Naive thymus-derived CD4-positive, alpha-beta T cell (primary cell): ENCODE measurements at places on chromosomes 4 and X. TPM values are rescaled to one million over a fixed set of nuclear protein-coding genes. Genes with fewer than 3 reads are reported as not detected.
A peak's percentile ranks its signal among the peaks of the same experiment; 100 is the strongest.

Gene SMR3B
- total RNA-seq, result not detected

Gene NEXMIF
- 3.7 TPM for total RNA-seq

Gene FAT4
- total RNA-seq, result not detected

Gene FAM9C
- total RNA-seq, result 0.19 TPM

Gene SLC34A2
- total RNA-seq, result not detected

Gene TIGD4
- total RNA-seq, result not detected

Gene GPR119
- total RNA-seq, result not detected

Gene NCAPG
- 1.3 TPM for total RNA-seq

Gene RNF175
- total RNA-seq, result 9.3 TPM

Gene TRIM2
- 3.0 TPM for total RNA-seq

Gene NDST3
- not detected for total RNA-seq

Gene UGT2B10
- total RNA-seq, result not detected

DNA sequence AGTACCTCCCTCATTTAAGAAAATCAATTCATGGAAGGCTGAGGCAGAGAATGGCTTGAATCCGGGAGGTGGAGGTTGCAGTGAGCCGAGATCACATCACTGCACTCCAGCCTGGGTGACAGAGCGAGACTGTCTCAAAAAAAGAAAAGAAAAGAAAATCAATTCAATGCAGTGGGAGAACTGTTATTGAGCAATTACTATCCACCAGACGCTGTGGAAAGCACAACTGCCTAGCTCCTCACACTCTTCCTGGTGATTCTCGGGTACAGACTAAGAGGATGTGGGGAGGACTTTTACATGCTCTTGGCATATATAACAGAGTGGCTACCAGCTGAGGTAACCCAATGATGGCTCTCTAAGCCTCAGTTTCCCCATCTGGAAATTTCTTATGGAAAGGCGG, 2.7 kb upstream of the TMSB4X start:
- DNase-seq, result no peak

GRCh38 chrX:18377796-18378195, 23.3 kb upstream of the SCML2 start:
- peak; percentile 22 for DNase-seq

DNA sequence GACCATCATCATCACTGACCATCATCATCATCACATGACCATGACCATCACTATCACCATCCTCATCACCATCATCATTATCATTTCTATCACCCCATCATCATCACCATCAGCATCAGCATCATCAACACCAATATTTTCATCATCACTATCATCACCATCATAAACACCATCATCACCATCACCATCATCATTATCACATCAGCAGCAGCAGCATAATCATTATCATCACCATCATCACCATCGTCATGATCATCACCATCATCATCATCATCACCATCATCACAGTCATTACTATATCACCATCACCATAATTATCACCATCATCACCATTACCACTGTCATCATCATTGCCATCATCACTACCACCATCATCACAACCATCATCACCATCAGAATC, 117.6 kb downstream of the DHRSX start:
- DNase-seq, result no peak

DNA sequence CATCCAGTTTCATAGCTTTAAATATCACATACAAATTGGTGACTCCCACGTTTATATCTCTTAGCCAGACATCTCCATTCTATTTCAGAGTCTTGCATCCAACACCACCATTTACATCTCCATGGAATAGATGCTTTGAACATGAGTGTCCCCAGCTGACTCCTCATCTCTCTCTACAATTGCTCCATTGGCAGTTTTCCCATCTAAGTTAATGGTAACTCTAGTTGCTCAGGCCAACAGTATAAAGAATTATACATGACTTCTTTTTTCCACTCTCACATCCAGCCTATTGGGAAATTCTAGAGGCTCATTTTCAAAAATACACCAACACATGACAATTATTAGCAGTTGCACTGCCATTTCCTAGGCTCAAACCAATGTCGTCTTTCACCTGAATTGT, 388.2 kb downstream of the STIM2 start:
- DNase-seq, result no peak

DNA sequence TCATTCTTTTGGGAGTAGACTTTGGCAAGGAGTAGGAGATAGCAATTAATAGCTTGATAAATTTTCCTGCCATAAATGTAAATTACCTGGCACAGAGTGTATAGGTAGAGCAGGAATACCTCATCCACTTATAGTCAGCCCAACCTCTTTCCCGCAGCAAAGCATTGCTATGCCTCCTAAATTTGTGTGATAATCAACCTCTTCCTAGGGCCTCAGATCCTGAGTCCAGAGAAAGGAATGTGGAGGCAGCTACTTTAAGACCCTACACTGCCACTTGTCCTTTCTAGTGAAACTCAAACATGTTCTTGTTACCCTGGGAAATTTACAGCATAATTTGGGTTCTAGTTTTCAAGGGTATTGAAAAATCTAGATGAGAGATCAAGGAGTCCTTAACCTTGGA, 919.0 kb downstream of the RAPGEF2 start:
- no peak for DNase-seq

- no peak for DNase-seq
Observed at GRCh38 chr4:187204389-187204918, 480.8 kb upstream of the FAT1 start.

- no peak for DNase-seq
Observed at GRCh38 chr4:101102114-101102742, 245.1 kb downstream of the PPP3CA start.

- no peak for DNase-seq
Observed at GRCh38 chr4:38672397-38673129, 8.6 kb downstream of the KLF3 start.

DNA sequence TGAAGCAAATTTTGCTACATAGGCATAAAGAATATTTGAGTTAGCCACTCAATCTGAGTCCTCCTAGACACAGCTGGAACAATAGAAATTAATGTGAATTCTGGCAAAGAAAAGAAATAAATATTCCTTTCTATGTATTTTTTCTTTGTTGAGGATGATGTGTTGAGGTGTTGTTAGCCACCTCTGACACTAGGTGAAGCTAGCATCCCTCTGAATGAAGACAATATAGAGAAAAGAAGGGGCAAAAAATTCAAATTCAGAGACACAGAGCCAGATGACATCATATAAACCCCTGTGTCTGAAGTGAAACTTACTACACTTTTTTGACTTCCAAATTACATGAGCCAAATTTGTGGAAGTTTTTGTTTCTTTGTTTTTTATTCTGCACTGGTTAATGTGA, 34.6 kb upstream of the TMPRSS11D start:
- no peak for DNase-seq

GRCh38 chr4:113773014-113773413, 11.5 kb upstream of the CAMK2D start:
- no peak for DNase-seq

DNA sequence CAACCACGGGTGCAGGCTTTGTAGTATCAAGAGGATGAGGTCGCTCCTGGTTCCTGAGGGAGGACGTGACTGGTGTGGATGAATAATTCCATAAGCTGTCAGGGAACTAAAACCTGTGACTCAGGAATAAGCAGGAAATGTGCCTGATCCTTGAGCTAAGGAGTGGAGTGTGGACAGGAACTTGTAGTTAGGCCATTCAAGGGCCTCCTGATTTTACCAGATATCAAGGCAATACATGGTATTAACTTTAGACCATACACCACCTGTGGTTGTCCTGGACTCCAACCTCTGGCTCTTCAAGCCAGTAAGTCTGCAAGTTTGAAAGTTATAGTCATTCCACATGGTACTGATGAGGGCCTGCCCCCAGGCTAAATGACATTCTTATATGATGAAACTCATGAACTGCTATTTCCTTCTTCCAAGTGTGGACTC, 12.1 kb upstream of the ING2 start:
- no peak for DNase-seq

GRCh38 chr4:91990726-91991125, 313.0 kb upstream of the GRID2 start:
- DNase-seq, result no peak

DNA sequence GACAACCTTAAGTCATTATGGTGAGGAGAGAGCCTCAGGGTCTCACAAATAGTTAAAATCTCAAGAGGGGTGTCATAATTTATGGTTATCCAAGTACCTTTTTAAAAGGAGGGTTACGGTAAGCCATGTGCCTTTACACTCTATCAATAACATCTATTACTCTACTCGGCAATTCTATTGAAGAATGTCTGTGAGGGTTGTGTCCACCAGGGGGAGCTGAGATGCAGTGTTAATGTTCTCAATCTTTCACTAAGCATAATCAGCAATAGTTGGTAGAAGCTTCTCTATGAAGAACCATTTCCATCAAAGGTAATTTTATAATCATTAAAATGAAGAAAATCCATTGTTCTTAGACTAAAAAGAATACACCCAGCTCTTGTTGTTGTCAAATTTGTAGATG, 457.4 kb downstream of the CENPC start:
- DNase-seq, result no peak

DNA sequence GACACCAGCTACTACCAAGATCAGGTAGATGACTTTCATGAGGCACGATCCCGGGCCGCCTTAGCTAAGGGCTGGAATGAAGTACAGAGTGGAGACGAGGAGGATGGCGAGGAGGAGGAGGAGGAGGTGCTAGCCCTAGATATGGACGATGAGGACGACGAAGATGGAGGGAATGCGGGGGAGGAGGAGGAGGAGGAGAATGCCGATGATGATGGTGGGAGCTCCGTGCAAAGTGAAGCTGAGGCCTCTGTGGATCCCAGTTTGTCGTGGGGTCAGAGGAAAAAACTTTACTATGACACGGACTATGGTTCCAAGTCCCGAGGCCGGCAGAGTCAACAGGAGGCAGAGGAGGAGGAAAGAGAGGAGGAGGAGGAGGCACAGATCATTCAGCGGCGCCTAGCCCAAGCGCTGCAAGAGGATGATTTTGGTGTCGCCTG, 481 bp downstream of the UTP3 start:
- no peak for DNase-seq

DNA sequence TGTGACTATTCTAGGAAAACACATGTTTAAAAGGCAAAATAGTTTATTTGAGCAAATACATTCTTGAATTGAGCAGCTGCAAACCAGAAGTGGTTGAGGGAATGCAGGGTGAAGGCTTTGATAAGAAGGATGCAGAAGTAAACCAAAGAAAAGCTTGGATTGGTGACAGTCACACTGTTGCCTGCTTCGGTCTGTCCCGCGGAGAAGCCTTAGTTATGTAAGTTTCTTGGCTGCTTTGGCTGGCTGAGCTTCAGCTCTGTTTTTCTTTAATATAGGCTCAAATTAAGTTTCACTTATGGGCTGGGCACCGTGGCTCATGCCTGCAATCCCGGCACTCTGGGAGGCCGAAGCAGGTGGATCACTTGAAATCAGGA, 67.6 kb downstream of the FAM53A start:
- DNase-seq, result no peak

- DNase-seq, result no peak
Observed at GRCh38 chr4:159009521-159009920, 93.4 kb upstream of the RAPGEF2 start.

DNA sequence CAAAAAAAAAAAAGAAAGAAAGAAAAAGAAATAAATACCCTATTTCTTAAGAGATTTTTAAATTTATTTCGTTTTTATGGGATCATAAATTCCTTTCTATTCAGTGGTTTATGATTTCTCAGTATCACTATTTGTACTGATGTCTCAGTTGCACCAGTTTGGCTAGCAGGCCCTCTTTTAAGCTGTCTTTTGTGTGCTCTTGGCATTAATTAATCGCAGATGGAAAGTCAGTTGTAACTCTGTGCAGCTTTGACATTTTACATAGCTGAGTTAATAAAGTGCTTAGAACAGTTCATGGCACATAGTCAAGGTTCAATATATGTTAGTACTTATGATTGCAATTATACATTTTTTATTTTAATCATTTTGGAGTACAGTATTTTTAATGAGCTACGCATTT, 123.7 kb upstream of the NUDT6 start:
- no peak for DNase-seq
